ENCODE measurements at places on chromosomes 2 and 18.

- DNase-seq = no peak
These were observed 68.8 kb downstream of the MEP1B start for GRCh38 chr18:32258558-32259204.

- DNase-seq = no peak
These were observed 29.1 kb upstream of the SLC38A11 start for GRCh38 chr2:164984428-164984827.

DNA sequence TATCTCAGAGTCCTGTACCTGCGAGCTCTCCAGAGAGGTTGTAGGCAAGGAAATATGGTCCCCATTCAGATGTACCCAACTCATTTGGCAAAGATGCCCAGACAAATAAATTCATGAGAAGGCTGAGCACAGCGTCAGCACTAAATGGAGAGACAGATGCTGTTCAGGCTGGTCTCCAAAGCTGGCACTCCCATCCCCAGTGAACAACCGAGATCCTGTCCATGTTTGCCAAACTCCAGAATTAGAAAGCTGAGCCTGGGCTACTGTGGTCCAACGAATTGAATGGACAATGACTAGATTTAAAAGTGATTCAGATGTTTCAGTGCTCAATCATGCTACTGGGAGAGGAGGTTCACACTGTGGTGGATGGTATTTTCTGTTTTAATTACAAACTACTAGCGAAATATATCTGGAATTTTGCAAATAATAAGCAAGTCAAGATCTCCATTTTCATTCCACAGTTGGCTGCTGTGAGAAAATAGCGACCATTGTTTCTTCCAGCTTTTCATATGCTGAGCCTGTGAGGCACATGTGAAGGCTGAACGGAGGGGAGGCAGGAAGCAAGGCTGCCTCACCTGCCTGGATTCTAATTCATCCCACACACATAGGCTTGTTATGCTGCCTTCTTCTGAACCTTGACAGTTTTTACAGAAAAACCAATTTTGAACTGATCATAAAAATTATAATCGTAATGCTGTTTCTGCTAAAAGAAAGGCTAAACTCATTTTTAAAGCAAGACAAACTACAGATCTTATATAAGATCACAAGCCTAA is 22.6 kb upstream of the DAPL1 start:
- DNase-seq = no peak

- no peak for DNase-seq
These were observed 321.9 kb downstream of the CELF4 start for GRCh38 chr18:37243741-37244140.

DNA sequence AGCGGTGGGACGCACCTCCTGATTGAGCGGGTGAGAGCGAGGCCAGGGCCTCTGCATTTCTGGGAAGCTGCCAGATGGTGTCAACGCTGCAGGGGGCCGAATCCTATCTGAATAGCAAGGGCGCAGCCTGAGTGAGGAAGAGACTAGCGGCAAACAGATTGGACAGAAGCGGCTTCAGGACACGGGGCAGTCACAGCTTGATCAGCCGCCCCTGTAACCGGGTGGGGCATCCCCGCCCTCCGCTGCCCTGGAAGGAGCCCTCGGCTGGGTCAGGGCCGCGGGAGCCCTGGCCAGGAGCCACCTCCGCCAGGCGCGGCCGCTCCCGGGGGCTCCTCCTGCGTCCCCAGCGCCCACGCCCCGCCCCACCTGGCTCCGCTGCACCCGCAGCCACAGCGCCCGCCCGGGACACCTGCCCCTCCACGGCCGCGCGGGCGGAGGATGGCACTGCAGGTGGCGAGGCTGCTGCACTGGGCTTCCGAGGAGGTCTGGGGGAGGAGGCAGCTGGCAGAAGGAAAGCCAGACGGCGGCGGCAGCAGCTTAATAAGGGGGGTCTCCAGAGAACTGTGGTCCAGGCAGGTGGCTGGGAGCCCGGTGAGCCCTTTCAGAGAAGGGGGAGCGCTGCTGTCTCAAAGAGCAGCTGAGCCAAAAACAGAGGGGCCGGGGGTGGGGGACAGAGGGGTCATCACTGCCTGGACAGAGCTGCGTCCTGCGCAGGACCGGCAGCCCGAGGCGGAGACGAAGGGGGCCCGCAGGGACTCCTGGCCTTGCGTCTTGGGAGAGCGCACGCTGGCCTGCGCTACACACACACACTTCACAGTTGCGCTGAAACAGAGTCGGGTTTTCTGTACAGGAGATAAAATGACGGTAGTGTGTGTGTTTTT is 18.8 kb upstream of the SOX11 start:
- DNase-seq = no peak

DNA sequence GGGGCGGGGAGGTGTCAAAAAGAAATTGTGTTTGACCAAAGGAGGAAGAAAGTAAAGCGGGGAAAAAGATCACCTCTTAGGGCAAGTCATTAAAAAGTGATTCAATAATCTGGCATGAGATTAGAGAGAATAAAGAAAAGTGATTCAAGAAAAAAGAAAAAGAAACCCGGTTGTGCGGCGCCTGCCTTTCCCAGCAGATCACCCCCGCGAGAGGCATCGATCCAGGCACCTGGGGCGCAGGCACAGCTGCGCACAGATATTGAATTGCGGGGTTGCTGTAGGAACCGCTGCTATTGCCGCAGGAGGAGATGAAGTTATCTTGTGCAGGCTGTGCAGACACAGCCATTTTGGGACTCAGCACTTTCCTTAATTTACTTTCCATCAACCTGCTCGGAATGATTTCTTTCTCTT is 71.2 kb downstream of the PLB1 start:
- DNase-seq = peak; percentile 41

GRCh38 chr2:3793249-3793648 is 89.9 kb downstream of the DCDC2C start:
- DNase-seq = no peak

- DNase-seq = no peak
These were observed 436.9 kb upstream of the GYPC start for GRCh38 chr2:126219081-126219480.

DNA sequence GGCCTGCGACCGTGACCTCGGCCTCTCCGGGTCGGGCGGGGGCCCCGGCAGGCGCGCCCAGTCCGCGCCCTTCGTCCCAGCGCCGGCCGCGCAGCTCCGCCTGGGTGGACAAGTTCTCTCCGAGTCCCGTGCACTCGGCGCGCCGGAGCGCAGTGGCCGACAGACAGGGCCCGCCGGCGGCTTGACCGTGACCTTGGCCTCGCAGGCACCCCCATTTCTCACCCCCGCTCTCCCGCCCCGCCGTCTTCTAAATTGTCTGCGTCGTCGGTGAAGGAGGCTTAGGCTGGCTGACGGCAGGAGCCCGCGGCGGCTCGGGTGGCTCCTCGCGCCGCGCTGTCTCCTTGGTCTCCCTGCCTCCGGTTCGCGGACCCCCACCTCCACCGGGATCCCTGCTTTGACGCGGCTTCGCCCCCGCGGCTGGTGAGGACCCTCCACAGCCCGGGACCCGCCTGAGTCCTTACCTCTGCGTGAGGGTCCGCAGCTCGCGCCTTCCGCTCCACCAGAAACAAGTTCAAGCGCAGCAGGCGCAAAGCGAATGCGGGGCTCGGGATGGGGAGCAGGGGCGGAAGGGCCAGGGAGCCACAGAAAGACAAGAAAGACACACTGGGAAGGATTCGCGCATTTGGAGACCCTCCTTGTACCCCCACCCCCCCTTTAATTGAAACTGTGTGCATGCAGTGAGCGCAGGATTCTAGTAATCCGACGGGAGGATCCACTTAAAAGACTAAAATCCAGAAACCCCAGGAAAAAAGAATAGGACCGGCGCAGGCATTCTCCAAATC is 4.0 kb downstream of the PTGR3 start:
- peak; percentile 36 for DNase-seq

DNA sequence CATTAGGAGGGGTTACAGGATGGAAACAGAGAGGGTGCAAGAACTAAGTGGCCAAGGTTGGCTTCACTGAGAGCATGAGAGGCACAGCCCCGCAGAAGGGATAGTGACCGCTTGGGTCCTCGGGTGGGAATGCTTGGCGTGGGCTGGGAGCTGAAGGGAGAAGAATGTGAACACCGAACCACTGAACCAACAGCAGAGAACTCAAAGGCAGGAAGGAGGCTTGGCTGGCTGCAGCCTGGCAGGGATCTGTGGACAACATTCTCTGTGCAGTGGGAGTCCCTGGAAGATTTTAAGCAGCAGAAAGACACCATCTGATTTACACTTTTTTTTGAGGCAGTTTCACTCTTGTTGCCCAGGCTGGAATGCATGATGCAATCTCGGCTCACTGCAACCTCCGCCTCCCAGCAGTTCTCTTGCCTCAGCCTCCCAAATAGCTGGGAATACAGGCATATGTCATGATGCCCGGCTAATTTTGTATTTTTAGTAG is 33.9 kb downstream of the SOWAHC start:
- no peak for DNase-seq

All from GM13977 (cell line).